ENCODE measurements at places on chromosomes 2 and 18. TPM values are rescaled to one million over a fixed set of nuclear protein-coding genes. Genes with fewer than 3 reads are reported as not detected.

- no peaks in the 10 kb centered on the region for H3K27me3 ChIP-seq
- peak; percentile 24 for DNase-seq
- H3K27ac ChIP-seq: no peak overlapping the region
Measured at GRCh38 chr18:7059276-7059675, 58.3 kb downstream of the LAMA1 start.

DNA sequence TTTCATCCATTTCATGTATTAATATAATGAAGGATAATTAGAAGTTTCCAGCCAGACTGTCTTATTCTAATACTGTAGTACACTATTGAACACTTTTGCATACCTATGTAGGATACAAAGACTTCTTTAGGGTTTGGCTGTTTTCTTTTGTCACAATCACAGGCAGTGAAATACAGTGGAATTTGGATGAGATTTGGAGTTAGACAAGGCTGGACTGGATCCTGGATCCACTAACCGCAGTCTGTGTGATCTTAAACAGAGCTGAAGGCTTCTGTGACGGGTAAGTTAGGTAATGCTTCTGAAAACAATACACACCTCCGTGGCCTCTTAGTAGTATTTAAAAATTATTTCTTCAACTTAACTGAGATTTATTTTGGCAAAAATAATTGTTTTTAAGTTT lies 1128.6 kb upstream of the CDH2 start:
- H3K27me3 ChIP-seq: no peaks in the 10 kb centered on the region
- H3K36me3 ChIP-seq: no peaks in the 10 kb centered on the region
- DNase-seq: no peak
- H3K4me3 ChIP-seq: no peak overlapping the region
- H3K4me1 ChIP-seq: no peaks in the 10 kb centered on the region
- H3K27ac ChIP-seq: no peak overlapping the region

DNA sequence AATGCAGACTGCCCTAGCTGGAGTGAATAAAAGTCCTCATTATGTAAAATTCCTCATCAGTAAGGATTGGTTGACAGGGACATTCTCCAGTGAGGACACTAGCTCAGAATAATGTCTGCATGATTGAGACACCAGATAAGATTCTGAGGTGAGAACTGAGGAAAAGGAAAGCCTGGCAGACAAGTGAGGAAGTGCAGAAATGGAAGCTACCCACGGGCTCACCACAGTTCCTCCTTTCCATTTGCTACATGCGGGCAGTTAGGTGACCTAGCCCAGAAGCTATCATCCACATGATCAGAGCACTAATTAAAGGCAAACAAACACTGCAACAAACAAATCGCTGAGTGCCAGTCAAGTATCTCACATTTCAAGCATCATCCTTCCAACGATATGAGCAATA lies 27.7 kb downstream of the NETO1 start:
- H3K36me3 ChIP-seq: no peaks in the 10 kb centered on the region
- H3K27ac ChIP-seq: no peak overlapping the region
- no peak for DNase-seq
- no peak overlapping the region for H3K4me3 ChIP-seq
- no peaks in the 10 kb centered on the region for H3K27me3 ChIP-seq
- no peaks in the 10 kb centered on the region for H3K4me1 ChIP-seq

DNA sequence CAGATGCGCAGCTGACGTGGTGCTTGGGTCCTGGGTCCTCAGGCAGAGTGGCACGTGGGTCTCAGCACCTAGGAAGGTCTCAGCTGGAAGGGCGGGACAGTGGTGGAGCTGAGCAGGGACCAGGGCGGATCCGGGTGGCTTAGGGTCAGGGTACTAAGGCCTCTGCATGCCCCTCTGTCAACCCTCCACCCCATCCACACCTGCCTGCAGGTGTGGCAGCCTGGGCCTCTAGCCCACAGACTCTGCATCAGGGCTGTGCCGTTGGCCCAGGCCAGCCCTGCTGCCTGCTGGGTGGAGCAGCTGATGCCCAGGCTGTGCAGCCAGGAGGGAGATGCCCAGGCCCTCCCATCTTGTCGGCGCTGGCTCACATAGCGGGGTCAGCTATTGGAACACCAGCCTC lies 24.6 kb upstream of the OTOS start:
- H3K4me3 ChIP-seq: no peak overlapping the region
- no peak overlapping the region for H3K27ac ChIP-seq
- no peak for DNase-seq

DNA sequence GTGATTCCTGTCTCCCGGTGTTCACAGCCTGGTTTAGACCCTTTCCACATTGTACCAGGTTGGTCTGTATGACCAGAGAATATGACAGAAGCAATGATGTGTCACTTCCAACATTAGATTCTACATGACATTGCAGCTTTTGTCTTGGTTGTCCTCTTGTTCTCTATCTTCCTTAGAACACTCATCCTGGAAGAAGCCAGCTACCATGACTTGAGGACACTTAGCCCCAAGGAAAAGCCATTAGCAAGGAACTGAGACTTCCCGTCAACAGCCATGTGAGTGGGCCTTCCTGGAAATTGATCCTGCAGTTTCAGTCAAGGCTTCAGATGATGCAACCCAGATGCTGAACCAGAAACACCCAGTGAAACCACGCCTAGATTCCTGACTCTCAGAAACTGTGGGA lies 143.3 kb downstream of the MREG start:
- no peak overlapping the region for H3K4me3 ChIP-seq
- DNase-seq: peak; percentile 72
- H3K36me3 ChIP-seq: no peaks in the 10 kb centered on the region
- H3K4me1 ChIP-seq: peaks cover 6% of the 10 kb centered on the region
- H3K27me3 ChIP-seq: no peaks in the 10 kb centered on the region

GRCh38 chr2:174587579-174587978 lies 10.0 kb downstream of the WIPF1 start:
- no peak overlapping the region for H3K27ac ChIP-seq
- H3K36me3 ChIP-seq: 0 out of 2 replicates have a peak, but pooled peaks cover 1% of the 10 kb centered on the region
- H3K4me3 ChIP-seq: no peak overlapping the region

DNA sequence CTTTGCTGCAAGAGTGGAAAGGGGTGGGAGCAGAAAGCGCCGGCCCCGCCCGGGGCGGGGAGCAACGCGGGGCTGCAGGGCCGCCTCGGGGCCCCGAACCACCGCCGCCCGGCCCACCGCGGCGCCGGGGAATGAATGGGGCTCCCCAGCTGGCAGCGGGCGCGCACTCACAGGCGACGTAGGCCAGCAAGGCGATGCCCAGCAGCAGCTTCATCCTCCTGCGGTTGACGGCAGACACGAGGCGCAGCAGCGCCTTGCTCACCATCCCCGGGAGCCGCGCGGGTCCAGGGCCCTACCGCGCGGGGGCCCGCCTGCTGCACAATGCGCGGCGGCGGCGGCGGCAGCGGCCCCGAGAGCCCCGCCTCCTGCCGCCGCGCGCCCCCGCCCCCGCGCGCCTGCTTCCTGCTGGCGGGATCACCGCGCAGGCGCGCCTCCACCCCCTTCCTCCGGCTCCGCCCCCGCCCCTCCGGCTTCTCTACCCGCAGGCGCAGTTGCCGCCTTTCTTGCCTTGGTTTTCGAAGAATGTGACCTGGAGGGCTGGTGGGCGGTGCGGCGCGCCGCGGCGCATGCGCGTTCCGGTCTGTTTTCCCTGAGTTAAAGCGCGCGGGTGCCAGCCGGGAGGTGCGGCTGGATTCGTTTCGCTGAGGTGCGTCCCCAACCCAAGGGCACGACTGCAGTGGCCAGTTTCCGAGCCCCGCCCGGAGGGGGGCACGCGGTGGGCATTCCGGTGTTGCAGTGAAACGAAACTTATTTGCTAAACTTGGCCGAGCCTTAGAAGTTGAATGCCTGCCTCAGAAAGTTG lies at the start of gene UXS1:
Gene UXS1, minus strand, starts transcription at position 325 of the 802 bp plus-strand sequence. Its CDS starts 60 bp downstream, at position 265.
- peak within 1 kb of the TSS; percentile 90 for H3K4me3 ChIP-seq
- H3K27ac ChIP-seq: peak within 1 kb of the TSS; percentile 94
- H3K4me1 ChIP-seq: peaks cover 13% of the 10 kb centered on the region
- DNase-seq: peak; percentile 96

- H3K36me3 ChIP-seq: no peaks in the 10 kb centered on the region
- no peak overlapping the region for H3K4me3 ChIP-seq
- no peaks in the 10 kb centered on the region for H3K27me3 ChIP-seq
Measured at GRCh38 chr2:45965871-45966498, 314.5 kb downstream of the PRKCE start.

The MC5R gene
- not detected for total RNA-seq

The RAB6D gene
- not detected for total RNA-seq

The TIMM21 gene
- 41.9 TPM for total RNA-seq
